HS-27A (cell line): ENCODE measurements at places on chromosomes 12 and 14.

DNA sequence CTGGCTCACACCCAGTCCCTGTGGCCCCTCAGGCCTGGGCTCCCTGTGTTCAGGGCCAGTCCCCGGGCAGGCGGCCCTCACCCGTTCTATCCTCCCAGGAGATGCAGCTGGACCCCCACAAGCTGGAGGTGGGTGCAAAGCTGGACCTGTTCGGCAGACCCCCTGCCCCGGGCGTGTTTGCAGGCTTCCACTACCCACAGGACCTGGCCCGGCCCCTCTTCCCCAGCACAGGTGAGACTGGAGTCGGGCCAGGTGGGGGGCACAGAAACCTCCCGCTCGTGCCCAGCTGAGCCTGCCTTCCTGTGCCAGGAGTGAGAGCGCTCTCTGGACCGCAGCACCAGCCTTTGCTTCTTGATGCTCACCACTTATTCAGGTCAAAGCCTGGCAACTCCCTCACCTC lies 33.7 kb downstream of the LRCOL1 start:
- DNase-seq, result no peak

DNA sequence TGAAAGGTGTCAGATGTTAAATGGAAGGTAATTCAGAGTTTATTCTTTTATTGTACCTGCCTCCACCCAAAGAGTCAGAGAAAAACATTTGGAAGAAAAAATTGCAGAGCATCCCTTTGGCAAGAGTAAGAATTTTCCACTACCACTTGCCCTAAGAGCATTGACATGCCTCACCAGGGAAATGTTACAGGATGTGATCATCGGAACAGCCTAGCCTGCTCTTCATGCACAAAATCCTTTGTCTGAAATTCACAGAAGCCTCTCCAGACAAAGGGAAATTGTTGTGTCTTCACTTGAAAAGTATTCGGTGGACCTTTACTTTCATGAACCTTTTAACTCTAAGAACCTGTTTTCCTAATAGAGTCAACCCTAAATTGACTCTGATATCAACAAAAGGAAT lies 36.9 kb downstream of the ATP2A2 start:
- DNase-seq, result no peak

DNA sequence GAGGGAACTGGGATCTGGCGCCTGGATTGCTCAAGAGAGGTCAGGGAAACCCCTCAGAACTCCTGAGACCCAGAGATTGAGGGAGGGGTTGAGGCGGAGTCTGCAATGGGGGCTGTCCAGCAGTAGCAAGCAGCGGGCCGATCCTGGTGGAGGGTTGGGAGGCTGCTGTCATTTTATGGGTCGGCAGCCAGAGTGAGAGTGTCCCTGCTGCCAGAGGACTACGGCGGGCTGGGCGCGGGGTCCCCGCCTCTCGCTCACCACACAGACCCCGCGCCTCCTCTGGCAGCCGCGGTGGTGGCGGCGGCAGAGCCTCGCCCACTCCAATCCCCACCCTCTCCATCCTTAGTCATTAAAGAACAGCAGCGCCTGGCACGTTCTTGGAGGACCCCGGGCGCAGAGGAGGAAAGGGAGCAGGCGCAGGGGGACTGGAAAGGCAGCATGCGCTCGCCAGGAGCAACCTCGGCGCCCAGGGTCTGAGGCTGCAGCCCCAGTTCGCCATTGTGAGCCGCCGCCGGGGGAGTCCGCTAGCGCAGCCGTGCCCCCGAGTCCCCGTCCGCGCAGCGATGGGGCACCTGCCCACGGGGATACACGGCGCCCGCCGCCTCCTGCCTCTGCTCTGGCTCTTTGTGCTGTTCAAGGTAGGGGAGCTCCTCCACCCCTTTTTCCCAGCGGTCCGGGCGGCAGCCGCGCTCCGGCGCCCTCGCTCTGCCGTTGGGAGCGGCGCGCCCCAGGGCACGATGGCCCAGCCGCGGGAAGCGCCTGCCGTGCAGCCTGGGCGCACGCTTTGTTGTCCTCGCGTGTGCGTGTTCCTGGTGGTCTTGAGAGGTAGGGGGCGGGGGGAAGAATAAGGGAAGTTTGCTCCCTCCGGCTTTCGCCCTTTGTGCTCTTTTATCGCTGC lies at the start of gene PTPRO:
Gene PTPRO (plus strand): TSS at position 345 of the 898 bp plus-strand sequence.
- DNase-seq, result no peak

DNA sequence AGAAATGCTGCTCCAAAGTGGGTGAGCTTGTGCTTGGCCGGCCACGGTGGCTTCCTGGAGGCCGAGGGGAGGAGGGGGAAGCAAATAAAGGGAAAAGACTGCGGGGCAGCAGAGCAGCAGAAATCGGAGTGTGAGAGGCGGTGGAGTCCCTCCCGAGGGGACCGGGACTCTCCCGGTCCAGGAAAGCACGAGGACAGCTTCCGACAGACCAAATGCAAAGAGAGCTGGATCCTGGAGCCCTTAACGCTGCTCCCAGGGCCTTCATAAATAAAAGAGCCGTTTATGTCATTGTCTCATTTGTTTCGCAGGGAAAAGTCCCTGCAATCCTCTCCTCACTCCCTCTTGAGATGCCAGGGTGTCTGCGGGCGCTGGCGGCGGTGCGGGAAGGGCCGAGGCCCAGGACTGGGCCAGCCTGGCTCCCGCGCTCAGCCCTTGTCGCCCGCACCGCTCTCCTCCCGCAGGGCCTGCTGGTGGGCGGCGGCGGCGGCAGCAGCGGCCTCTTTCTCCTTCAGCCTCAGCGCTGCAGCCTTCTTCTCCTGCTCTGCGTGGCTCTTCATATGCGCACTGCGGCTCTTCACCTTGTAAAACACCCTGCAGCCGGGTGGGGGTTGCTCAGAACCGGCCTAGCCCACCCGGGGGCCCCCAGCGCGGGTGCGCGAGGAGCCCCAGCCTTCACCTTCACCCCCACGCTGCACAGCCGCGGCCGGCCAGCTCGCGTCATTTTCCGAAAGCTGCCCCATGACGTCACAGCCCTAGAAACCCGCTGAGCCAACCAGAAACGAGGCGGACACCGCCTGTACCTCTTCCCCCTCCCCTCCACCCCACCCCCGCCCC lies 4.5 kb upstream of the PNMA1 start:
- no peak for DNase-seq

GRCh38 chr12:84537666-84538065 lies 374.9 kb downstream of the SLC6A15 start:
- no peak for DNase-seq

GRCh38 chr14:103372552-103373304 lies 12.5 kb upstream of the MARK3 start:
- DNase-seq, result peak; percentile 74

- DNase-seq, result no peak
Observed at GRCh38 chr12:64683816-64684543, 73.7 kb downstream of the RASSF3 start.

GRCh38 chr14:32719601-32720000 lies 219.1 kb upstream of the NPAS3 start:
- DNase-seq, result no peak

DNA sequence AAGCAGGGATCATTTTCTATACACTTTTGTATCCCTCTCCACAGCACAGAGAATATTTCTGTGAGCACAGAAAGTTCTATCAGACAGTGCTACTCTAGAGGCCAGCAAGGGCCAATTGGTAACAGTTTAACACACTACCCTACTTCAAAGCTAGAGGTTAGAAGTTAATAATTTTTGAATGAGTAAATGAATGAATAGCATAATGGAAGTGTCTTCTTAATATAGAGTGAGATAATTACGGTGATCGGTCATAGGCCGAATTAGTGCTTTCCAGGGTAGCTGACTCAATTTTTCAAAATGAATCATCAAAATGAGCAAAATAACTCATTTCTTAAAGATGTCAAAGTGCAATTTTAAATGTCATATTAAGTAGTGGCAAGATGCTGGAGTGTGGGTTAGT lies 67.0 kb upstream of the CCDC198 start:
- no peak for DNase-seq

DNA sequence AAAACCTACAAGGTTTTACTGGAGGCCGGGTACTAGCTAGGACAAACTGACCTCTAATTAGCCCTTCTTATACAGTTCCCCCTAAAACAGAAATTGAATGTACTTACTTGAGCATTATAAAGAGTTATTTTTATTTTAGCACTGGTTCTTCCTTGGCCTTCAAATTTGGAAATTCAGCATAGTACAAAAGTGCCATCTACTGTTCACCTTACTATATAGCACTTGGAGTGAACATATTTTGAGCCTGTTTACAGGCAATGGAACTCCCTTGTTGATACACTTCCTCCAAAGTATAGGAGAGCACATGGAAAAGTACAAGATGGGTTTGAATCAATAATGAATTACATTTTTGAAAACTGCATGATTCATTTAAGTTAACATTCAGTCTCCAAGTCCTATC lies 3.9 kb upstream of the POC1B start:
- no peak for DNase-seq

DNA sequence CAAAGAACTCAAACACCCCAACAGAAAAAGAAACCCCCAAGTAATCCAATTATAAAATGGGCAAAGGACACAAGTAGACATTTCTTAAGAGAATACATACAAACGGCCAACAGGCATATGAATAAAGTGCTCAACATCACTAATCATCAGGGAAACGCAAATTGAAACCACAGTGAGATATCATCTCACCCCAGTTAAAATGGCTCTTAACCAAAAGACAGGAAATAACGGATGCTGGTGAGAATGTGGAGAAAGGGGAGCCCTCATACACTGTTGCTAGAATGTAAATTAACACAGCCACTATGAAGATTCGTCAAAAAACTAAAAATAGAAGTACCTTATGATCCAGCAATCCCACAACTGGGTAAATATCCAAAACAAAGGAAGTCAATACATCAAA lies 52.4 kb downstream of the CLMN start:
- no peak for DNase-seq

DNA sequence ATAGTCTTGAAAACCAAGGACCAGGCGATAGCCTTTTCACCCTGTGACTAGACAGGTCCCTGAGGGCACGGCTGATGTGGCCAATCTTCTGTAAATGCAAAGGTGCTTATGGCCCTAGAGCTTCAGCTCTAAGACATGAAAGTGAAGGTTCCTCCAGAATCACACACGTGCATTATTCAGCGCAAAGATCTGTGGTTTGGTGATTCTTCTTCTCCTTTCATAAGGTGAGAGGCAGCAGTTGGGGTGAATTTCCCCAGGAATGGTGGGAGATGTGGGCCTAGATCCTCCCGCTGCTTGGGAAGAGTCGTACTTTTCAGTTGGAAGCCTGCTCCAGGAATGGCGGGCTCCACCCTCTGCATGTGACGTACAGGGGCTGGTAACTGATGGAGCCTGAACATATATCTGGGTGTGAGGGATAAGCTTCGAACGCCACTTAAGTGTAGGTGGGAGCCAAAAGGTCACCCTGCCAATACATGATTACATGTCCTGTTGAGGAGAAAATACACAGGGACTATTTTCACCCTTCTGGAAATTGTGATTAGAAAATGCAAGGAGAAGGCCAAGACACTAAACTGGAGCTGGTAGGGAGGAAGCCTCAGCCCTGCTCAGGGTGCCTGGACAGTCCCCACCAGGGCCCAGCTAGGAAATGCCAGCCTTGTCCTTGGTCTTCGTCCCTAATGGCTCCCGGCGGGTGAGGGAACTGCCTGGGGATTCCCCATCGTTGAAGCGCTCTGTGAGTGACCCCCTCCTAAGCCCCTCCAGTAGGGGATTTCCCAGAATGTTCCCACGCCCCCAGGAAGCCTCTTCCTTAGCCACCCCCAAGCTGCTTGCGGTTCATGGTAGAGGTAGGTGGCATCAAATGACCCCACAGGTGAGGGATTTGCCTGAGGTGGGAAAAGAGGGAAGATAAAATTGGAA lies 17.6 kb downstream of the BATF start:
- no peak for DNase-seq

- DNase-seq, result no peak
Observed at GRCh38 chr12:42119085-42119633, 25.5 kb downstream of the GXYLT1 start.

GRCh38 chr12:88111074-88111652 lies 30.7 kb downstream of the CEP290 start:
- DNase-seq, result no peak

- DNase-seq, result no peak
Observed at GRCh38 chr12:127648321-127648720, 618.6 kb upstream of the TMEM132C start.

GRCh38 chr12:105325117-105325516 lies 5.4 kb upstream of the C12orf75 start:
- DNase-seq, result no peak

GRCh38 chr14:38536376-38537038 lies 280.6 kb upstream of the CLEC14A start:
- DNase-seq, result no peak

DNA sequence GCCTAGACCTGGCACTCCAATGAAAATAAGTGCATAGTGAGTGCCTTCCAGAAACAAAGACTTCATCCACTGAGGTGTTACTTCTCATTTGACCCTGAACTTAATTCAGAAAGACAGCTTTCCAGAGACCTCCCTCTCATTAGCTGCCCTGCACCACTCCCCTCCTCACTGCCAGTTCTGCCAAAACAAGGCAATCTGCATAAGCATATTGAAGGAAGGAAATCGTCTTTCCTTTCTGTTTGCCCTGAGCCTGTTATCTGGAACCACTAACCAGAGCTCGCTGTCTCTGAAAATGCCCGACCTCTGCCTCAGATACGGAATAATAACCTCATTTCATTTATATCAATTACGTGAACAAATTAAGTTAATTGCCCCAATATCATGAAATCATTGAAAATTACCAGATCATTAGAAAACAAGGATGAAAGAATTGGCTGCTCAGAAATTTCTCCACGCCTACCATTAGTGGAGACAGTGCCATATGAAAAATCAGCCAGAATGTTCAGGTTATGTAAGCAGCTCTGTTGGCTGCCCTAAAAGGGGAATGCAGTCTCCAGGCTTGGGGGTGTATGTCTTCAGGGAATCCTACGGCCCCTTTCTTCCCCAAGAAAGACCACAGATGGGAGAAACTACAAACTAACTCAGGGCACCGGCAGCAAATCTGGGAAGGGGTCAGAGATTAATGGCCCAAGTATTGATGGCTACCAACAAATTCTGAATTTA lies 149.9 kb upstream of the FKBP4 start:
- no peak for DNase-seq

DNA sequence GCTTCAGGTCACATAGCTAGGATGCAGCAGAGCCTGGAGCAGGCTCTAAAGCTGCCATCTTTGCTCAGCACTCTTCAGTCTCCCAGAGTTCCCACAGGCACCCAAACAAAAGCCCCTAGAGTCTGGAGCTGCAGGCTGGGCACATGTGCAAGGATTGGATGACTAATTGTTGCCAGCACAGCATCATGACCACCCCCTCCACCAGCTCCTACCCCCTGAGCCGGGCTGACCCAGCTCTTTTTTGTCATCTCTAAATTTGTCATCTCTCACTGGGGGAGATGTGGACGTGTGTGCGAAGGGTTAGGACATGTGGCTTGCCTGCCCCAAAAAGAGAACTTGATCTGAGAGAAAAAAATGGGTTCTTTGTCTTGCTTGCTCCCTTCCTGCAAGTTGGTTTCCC lies 4.3 kb upstream of the MMP19 start:
- no peak for DNase-seq

DNA sequence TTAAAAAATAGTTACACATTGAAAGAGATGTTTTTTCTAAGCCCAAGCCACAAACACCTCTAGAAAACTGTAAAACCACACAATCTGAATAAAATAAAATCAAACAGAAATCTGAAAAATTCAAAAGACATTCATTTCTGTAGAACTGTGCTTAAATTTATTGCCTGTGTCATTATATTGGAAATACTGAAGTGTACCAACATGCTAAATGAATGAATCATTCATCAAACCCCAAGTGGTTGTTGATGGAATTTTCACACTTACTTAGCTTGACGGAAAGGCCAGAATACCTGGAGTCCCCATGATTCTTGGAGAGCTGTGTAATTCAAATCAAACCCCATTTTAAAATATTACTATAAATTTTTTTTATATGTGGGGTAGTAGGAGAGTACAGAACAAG lies 2.7 kb downstream of the KITLG start:
- no peak for DNase-seq

- no peak for DNase-seq
Observed at GRCh38 chr12:22229652-22230279, 104.7 kb downstream of the ST8SIA1 start.

GRCh38 chr14:65260786-65261185 lies 151.7 kb upstream of the FUT8 start:
- no peak for DNase-seq
